ENCODE measurements at places on chromosomes 2 and 18. TPM values are rescaled to one million over a fixed set of nuclear protein-coding genes. Genes with fewer than 3 reads are reported as not detected.

The NYAP2 gene
- total RNA-seq, result 0.12 TPM

DNA sequence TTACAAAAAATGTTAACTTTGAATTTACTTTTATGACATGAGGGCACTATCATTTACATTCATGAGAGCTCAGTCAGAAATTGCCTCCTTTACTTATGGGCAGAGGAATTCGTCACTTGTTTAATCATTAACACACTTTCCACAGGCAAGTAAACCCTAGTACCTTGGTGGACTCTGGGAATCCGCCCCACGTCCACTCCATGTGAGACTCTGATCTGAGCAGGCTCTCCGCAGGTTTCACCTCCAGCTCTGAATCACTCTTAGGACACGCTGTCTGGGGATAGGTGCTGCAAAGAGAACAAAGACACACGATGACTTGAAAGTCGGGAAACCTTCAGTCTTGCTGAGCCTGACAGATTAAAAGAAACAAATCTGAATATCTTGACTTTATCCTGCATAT, 73.6 kb downstream of the LPIN2 start:
- peak; percentile 79 for DNase-seq

The BCL11A gene
- 13.5 TPM for total RNA-seq

GRCh38 chr2:238667639-238668038, 180.2 kb upstream of the TWIST2 start:
- no peak for DNase-seq

- no peak for DNase-seq
Measured at GRCh38 chr2:172281648-172282570, 145.5 kb upstream of the ITGA6 start.

DNA sequence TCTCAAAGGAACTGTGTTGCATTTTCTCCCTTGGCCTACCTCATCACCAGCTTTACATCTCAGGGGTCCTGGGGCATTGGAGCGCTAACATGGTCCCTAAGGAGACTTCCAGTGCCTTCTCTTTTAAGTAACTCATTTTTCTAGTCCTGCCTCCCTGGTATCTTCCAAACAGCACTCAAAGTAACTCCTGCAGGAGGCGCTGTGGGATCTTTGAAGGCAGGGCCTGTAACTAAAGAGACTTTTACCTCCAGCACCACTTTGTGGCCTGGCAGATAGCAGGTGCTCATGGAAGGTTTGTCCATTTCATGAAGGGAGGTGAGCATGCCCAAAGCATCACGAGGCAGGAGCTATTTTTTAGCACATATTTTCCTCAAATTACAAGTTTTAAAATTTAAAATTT, 411.0 kb upstream of the GYPC start:
- DNase-seq, result peak; percentile 49

- DNase-seq, result no peak
Measured at GRCh38 chr2:8455236-8456150, 226.4 kb upstream of the ID2 start.

All from pancreas (tissue), 10 donors.